ENCODE measurements at places on chromosomes 16 and 17.
A peak's percentile ranks its signal among the peaks of the same experiment; 100 is the strongest.

GRCh38 chr17:58691701-58692238, at the start of gene TEX14:
TEX14 (minus strand) TSS chr17:58692045; CDS start chr17:58652001, 40,044 bp downstream.
- H3K27me3 ChIP-seq = no peaks in the 10 kb centered on the region
- peak within 1 kb of the TSS; percentile 83 for H3K27ac ChIP-seq
- H3K4me3 ChIP-seq = peak within 1 kb of the TSS; percentile 79
- DNase-seq = no peak
- H3K4me1 ChIP-seq = peaks cover 13% of the 10 kb centered on the region

- no peak overlapping the region for H3K4me3 ChIP-seq
- no peaks in the 10 kb centered on the region for H3K27me3 ChIP-seq
- H3K36me3 ChIP-seq = no peaks in the 10 kb centered on the region
- peaks cover 45% of the 10 kb centered on the region for H3K4me1 ChIP-seq
- no peak overlapping the region for H3K27ac ChIP-seq
Measured at GRCh38 chr17:59825533-59826322, 67.0 kb downstream of the TUBD1 start.

DNA sequence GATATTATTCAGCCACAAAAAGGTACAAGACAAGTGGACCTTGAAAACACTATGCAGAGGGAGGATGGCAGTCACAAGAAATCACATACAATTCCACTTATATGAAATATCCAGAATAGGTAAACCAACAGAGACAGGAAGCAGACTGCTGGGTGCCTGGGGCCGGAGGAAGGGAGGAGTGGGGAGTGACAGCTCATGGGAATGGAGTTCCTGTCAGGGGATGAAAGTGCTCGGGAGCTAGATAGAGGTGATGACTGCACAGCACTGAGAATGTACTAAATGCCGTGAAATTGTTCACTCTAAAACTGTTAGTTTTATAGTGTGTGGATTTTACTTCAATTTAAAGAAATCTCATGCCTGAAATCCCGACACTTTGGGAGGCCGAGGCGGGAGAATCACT, 74.2 kb upstream of the MED9 start:
- no peaks in the 10 kb centered on the region for H3K36me3 ChIP-seq
- no peak overlapping the region for H3K27ac ChIP-seq
- DNase-seq = no peak
- no peak overlapping the region for H3K4me3 ChIP-seq

GRCh38 chr17:13420418-13420826, 181.3 kb downstream of the HS3ST3A1 start:
- DNase-seq = no peak
- no peak overlapping the region for H3K27ac ChIP-seq
- no peaks in the 10 kb centered on the region for H3K36me3 ChIP-seq
- no peak overlapping the region for H3K4me3 ChIP-seq
- peaks cover 2% of the 10 kb centered on the region for H3K27me3 ChIP-seq

DNA sequence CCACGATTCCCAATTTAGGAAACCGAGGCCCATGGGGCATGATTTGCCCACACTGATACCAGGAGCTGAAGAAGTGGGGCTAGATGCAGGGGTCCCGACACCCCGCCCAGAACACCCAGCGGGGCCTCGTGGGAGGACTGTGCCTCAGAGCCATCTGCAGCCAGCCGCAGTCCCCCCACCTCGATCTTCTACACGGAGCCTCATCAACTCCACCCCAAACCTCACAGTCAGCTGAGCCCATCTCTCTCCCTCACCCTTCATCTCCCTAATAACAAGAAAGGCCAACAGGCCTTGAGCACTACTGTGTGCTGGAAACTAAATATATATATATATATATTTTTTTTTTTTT, 4.2 kb downstream of the ITGAE start:
- DNase-seq = no peak
- H3K4me3 ChIP-seq = no peak overlapping the region
- H3K4me1 ChIP-seq = peaks cover 36% of the 10 kb centered on the region
- H3K36me3 ChIP-seq = no peaks in the 10 kb centered on the region

All from CD4-positive, alpha-beta T cell (primary cell).